ENCODE measurements at places on chromosomes 7 and 10.
A peak's percentile ranks its signal among the peaks of the same experiment; 100 is the strongest.

- no peak for DNase-seq
Measured at GRCh38 chr10:129418496-129419225, 48.4 kb upstream of the MGMT start.

DNA sequence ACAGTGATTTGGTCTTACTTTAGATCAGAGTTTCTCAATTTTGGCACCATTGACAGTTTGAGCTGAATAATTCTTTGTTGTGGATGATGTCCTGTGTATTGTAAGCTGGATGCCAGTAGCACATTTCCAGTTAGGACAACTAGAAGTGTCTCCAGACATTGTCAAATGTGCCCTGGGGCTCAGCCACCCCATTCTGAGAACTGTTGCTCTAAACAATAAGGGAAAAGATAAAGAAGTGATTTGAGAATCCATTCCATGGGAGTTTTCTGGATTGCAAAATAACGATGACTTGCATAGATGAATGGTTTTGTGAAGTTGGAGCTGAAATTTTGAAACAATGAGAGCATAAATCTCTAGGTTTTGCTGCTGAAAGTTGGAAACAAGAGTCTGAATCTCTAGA, 44.6 kb downstream of the NUP205 start:
- no peak for DNase-seq

DNA sequence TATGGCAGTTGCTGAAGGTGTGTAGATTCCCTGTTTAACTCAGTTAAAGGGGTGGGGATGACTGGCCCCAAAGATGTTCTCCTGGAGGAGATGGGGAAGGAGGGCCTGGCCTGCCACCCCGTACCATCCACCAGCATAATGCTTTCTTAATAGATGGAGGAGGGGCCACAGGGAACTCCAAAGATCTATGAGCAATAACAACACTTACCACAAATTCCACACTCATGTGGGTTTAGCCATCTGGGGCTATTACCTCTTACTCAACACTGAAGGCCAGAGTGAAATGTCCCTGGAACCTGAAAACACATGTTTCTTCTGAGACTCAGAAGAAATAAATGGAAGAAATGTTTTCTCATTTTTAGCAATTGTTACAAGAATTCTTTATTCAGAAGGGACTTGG, 259.0 kb downstream of the CXCL12 start:
- no peak for DNase-seq

DNA sequence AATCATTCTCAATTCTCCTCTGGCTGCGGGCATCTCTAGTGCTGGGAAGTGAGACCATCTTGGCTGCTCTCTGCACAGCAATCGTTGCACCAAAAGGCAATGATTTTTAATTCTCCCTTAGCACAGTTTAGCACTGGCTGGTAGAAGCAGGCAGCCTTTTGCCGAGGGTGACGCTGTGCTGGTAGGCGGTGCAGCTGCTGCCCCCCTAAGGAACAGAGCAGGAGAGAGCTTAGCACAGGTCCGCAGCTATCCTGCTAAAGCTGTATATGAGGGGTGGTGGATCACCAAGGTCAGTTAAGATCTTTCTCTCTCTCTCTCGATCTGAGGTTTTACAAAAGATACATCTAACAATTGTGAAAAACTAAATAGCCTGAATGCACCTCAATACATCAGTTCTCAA, 390.1 kb downstream of the GATA3 start:
- DNase-seq, result no peak

DNA sequence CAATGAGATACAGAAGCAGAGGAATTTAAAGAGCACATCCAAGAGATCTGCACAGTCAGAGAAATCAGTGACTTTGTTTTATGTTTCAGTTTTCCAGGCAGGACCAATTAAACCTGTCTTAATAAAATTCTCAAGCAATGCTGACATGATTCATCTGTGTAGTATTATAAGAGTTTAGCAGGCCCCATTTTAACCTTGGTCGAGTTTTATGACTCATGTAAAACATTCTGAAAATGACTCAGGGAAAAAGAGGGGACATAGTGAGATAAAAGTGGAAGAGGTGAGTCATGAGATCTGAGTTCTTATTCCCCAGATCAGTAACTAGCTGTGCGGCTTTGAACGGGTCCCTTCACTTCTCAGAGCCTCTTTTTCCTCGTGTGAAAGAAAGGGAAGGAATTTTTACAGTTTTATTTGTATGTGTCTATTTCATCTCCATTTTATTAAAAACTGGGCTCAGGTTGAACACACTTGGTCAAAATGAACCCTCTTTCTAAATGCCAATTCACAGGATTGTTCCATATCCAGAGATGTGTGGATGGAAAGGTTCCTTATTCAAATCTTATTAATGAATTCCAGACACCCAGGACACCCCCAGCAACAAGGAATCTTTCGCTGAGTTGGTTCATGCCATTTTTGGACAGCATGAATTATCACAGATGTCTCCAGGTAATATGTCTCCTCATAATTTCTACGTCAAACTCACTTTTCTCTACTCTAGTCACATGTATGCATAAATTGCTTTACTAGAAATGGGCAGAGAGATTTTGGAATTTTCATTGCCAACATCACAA, 143.2 kb downstream of the JAZF1 start:
- no peak for DNase-seq

- DNase-seq, result no peak
Measured at GRCh38 chr7:146486519-146486918, 369.9 kb downstream of the CNTNAP2 start.

GRCh38 chr7:44306606-44307005, 18.8 kb downstream of the CAMK2B start:
- DNase-seq, result no peak

- no peak for DNase-seq
Measured at GRCh38 chr10:14309593-14309992, 21.1 kb downstream of the FRMD4A start.

DNA sequence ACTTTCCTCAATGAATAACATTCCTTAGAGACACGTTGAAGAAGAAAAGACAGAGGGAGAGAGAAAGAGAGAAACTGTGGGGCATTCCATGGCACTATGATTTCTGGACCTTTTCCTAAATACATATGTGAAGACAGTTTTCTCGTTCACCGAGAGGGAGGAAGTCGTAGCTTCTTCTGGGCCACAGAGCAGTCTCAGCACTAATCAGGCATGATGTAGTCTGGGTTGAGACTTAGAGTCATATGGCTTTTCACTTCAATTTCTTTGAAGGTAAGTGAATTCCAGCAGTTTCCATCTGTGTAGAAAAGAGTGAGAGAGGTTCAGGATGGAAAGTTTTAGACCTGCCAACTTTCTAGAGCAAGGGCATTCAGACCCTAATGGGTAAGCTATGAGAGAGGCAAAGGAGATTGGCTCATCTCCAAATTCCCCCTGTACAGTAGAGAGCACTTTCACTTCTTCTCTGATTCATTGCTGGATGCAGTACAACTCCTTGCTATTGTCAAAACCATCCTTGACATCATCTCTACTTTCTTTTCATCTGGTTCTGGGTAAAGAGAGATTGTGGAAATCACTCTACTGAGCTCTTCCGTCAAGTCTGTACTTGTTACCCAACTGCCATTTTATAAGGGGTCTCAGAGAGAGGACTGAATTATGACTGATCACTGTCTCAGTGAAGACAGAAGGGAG, 31.5 kb upstream of the OR9A4 start:
- no peak for DNase-seq

- no peak for DNase-seq
Measured at GRCh38 chr7:44246396-44247113, 45.8 kb downstream of the YKT6 start.

DNA sequence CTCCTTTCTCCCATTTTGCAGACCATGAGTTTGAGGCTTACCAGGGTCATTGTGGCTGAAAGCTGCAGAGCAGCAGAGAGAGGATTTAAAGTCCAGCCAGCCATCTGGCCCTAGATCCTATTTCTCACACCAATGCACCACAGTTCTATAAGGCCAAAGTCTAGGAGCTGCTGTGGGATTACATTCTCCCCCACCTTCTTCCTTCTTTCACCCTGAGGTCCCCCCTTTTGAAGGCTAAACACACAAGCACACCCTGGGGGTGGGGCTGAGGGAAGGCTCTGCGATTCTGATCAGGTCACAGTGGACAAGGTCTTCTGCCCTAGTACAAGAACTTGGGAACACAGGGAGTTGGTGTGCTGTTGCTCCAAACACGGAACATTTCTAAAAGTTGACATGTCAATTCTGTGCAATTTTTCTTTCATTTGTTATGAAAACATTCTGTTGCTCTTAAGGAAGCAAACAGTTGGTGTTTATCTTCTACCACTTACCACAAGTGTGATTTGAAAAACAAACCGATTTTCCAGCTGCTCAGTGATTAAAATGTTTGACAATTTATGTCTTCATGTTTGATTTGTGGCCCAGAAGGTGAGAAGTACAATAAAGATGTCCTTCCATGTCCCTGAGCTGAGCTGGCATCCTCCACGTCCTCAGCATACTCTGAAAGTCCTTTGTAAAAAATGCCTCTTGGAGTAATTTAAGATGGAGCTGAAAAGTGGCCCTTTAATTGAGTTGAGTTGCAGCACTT, 271.6 kb upstream of the PPP2R2D start:
- no peak for DNase-seq

DNA sequence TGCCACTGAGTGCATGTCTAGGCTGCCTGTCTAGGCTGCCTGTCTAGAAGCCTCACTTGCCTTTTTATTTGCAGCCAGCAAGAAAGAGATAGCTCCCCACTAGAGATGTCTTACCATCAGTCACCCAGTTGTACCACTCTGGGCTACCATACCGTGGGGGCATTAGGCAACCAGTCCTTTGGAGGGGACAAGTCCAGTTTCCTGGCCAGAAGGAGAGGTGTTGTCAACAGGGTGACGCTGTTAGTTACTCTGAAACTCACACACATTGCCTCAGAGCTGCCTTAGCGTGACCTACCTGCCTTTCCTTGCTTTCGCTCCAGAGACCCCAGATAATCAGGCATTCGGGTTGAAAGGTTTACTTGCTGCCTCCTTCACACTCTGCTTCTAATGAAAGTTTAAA, 155.4 kb downstream of the CELF2 start:
- DNase-seq, result no peak

DNA sequence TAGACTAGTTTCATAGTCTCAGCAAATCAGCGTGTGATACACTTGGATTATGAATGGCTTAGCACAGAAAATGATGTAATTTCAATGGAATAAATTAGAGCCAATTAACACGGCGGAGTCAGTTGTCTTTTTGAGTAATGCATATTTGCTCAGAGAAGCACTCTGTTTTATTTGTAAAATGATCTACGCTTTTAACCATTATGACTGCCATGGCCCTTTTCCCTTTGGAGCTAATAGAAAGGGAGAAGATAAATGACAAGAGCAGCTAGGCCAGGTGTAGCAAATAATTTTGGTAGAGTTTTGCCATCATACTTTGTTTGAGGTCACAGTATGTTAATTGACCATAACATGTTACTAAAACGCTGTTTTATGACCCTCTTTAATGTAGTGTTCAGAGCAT, 86.8 kb downstream of the GPR158 start:
- no peak for DNase-seq

GRCh38 chr7:14233076-14233867, 243.8 kb upstream of the ETV1 start:
- no peak for DNase-seq

- DNase-seq, result no peak
Measured at GRCh38 chr10:94199565-94199964, 163.2 kb downstream of the NOC3L start.

GRCh38 chr7:154950960-154951359, 52.0 kb downstream of the PAXIP1 start:
- DNase-seq, result no peak

- no peak for DNase-seq
Measured at GRCh38 chr10:119245272-119245671, 37.9 kb downstream of the GRK5 start.

DNA sequence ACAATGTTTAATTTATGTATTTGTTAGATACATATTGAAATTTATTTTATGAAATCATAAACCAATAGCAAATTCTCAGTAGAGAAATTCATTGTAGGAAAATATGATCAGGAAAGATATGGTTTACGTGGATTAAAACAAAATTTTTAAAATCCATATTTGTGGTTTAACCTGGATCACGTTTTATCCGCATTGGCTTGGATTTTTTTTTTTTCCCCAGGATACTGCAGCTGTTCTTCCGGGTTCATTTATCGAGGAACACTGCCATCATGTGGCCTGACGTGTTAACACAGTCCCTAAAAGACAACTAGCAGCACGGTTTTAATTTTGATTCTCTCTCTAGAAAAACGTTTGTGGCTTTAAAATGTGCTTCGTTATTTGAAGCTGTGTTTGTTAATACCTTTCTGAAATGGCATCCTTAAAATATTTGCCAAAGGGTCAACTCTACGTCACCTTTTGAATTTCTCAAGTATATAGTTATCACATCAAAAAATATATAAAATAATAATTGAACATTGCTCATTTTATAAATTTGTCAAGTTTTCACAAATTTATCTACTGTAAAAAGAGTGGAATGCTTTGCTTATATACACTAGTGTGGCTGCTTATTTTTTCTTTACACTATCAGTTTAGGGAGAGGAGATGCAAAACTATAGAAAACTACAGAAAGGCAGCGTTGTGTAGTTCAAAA, 8.7 kb upstream of the ASB4 start:
- peak; percentile 72 for DNase-seq

- no peak for DNase-seq
Measured at GRCh38 chr10:21624951-21625350, 90.9 kb downstream of the MLLT10 start.

DNA sequence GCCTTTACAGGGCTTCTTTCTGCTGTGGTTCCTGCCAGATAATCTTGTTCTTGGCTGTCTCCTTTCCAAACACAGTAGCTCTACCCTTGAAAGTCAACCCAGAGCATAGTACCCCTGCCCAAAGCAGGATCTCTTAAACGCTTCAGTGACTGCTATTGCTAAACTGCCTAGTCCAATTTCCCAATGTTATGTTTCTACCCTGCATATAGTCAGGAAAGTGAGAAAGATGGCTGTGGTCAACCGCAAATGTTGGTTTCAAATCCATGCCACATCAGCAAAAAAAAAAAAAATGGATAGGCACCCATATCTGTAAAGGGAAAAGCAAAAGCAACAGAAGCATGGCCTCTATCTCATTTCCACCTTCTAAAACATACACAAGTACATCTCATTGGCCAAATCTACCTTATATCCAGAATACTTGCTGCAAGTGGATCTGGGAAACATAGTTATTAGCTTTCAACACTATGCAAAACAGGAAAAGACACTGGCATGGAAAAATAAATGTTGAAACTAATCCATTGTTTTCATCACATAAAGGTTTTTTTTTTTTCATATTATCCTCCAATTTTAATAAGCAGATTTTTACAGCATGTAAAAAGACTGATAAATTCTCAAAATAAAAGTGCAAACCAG, 59.8 kb downstream of the DNAJC1 start:
- DNase-seq, result no peak

- peak; percentile 80 for DNase-seq
Measured at GRCh38 chr7:151736403-151736909, 140.5 kb downstream of the PRKAG2 start.

Measured in left cardiac atrium (tissue), 4 donors.